SJSA1 (cell line): ENCODE measurements at places on chromosomes 6 and 20.

DNA sequence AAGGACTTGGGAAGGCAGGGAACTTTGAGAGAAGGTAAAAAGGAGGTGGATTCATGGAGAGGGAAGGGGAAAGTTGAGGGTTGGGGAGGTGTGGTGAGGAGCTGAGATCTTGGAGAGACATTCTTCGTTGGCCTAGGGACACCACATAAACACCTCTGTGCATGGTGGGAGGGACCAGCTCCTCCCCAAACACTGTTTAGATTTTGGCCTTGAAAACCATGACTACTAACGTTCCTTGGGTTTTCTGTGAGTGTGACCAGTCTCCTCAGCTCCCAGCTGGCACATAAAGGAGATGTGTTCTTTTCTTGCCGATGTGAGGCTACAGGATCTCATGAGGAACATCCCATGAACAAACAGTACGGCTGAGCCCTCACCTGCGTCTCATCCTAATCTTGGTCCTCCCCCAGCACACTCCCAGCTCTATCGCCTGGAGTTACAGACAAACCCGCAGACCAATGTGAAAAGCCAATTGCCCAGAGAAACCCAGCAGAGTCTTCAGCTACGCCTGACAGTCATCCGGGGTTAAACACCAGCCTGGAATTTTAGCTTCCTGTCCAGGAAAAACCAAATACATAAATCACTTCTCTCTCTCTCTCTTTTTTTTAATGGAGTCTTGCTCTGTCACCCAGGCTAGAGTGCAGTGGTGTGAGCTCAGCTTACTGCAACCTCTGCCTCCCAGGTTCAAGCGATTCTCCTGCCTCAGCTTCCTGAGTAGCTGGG is 22.0 kb upstream of the DDR1 start:
- no peak for DNase-seq

DNA sequence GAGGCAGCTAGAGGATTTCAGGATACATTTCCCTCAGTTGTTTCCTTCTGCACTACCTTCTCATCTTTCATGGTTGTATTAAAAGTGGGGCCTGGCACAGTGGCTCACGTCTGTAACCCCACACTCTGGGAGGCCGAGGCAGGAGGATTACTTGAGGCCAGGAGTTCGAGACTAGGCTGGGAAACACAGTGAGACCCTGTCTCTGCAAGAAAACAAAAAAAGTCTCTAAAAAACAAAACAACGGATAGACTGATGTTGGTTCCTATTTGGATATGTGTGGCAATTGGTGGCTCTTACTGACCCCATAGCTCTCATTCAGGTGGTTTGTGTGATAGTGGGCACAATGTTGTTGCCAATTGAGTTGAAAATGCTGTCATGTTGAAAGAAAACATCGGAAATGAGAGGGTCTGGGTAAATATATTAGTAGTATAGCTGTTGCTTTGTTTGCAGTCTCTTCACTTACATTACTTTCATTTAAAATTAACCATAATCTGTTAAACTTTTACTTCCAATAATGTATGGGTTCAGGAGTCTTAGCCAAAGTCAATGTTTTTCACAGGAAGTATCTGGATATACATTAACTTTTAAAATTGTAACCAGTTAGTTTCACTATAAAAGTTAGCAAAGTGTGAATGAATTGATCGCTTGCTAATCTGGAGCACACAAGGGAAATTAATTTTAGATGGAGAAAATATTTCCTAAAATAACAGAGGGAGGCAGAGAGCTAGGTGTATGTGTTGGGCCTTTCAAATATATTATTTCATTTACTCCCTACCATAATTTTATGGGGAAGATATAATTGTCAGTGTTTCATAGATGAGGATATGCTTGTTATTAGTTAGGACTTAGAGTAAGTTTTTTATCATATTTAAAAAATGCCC is 31.1 kb downstream of the UTRN start:
- no peak for DNase-seq

- DNase-seq, result peak; percentile 91
These were observed 67.4 kb upstream of the PIM1 start for GRCh38 chr6:37102299-37103168.

DNA sequence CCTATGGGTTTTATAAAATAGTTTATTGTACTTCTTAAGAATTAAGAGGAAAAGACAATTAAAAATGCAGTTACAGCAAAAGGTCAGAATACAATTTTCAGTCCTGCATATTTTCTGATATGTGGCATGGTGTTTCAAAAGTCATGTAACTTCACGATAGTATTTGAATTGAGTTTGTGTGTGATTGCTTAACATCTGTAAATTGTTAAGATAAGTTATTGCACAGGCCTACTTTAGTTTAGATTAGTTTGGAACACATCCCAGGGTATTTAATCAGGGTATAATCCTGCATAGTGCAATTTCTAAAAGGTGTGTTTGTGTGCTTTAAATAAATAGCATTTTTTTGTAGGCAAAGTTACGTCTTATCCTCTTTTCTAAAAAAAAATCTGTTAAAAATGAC is 289.6 kb downstream of the RIMS1 start:
- no peak for DNase-seq

DNA sequence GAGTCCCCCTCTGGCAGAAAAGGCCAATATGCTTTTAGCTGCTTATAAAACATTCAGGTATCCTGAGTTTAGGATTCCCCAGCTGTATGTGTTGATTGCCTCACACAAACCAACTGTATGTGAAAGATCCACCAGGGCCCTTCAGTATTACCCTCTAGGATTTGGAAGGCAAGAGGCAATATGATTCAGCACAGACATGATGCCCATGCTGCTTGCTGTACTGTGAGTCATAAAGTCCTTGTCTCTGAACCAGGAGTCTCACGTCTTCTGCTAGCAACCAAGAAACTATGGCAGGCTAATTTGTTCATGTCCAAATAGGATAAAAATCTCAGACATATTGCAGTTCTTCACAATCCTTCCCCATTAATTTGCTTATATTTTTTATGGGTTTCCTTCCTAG is 789.2 kb upstream of the SLC35B3 start:
- no peak for DNase-seq
